ENCODE measurements at places on chromosomes 2 and 18.

GRCh38 chr2:240573516-240574385 is 5.5 kb downstream of the RNPEPL1 start:
- no peak for DNase-seq

DNA sequence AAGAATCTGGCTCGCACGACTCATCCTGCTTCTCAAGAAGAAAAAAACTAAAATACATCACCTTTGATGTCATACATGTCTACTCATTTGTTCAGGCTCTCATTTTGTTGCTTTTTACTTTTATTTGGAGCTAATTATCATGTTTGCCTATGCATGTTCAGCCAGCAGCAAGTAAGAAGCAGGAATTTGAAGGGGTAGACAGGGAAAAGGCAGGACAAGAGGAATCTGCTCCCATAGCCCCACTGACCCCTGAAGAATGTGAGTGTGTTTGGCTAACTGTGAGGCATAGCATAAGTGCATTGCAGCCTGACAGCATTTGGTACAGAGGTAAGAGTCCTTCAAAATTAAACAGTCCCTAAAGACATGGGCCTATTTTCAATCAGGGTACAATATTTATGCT is 72.7 kb downstream of the NYAP2 start:
- no peak for DNase-seq

GRCh38 chr18:27860011-27860410 is 316.9 kb downstream of the CDH2 start:
- no peak for DNase-seq

- DNase-seq: peak; percentile 18
Observed at GRCh38 chr2:164061129-164061746, 325.4 kb upstream of the FIGN start.

DNA sequence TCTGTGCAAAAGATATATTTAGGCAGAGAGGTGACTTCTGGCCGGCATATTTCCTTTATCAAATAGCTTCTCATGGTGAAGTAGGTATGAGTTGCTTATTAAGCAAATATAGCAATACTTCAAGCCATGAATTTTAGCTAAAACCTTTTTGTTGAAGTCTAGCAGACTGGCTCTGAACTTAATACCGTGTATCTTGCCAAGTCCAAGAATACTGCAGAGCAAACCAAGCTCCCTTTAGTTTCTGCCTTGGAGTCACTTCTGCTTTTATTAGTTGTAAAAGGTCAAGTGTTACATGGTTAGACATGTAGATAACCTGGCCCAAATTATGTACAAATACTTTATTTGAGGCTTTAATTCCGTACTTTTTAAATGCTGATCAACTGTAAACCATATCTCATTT is 627.6 kb upstream of the PKDCC start:
- no peak for DNase-seq

DNA sequence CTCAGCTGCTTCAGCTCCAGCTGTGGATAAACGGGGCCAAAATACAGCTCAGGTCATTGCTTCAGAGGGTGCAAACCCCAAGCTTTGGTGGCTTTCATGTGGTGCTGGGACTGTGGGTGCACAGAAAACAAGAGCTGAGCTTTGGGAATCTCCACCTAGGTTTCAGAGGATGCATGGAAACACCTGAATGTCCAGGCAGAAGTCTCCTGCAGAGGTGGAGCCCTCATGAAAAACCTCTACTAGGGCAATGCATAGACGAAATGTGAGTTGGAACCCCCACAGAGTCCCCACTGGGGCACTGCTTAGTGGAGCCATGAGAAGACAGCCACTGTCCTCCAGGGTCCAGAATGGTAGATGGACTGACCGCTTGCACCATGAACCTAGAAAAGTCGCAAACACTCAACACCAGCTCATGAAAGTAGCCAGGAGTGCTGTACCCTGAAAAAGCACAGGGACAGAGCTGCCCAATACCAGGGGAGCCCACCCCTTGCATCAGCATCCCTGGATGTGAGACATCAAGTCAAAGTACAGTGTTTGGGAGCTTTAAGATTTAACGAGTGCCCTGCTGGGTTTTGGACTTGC is 147.9 kb upstream of the SOX11 start:
- DNase-seq: no peak

DNA sequence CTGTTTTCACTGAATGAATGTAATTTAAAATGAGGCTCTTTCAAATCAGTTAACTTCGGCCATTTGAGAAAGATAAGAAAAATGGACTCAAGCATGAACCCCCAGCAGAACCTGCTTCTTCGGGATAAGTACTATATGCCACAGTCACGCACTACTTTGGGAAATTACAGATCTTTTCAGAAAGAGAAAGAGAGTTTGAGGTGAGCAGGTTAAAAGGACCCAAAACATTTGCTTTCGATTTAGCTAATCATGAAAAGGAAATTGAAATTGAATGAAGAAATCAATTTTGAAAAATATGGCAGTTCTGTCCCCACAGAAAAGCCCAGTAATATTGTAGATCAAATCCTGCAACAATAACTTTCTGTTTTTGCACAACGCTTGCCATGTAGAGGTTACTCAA is 156.9 kb downstream of the GRB14 start:
- DNase-seq: no peak

DNA sequence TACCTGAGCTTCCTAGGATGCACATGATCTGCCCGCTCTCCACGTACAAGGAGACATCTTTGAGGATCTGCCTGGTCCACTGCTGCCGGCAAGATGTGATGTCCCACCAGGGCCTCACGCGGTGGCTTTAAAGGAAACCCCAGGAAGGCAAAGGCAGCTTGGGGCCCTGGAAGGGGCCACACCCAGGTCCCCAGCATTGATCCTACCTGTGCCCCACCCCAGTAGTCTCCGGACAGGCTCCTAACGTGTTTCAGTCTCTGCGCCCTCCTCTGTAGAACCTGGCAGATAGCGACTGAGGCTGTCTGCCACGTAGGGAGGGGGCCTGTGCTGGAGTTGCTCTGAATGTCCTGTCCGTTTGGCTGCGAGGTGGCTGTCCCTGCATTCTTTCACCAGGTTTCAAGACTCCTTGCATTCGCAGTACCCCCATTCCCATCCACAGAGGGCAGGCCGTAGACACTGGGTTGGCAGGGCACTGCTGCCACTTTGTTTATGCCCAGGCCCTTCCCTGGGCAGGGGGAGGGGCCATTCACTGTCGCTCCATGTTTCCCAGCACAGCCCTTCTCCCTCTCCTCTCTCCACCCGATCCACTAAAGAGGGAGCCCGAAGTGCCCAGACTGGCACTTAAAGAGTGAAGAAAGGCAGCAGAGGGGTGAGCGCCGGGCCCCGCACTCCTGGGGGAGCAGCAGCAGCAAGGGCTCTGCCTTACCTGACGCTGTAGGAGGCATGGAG is 644 bp downstream of the ABCG5 start:
- DNase-seq: no peak
